ENCODE measurements at places on chromosomes 2 and 18.

DNA sequence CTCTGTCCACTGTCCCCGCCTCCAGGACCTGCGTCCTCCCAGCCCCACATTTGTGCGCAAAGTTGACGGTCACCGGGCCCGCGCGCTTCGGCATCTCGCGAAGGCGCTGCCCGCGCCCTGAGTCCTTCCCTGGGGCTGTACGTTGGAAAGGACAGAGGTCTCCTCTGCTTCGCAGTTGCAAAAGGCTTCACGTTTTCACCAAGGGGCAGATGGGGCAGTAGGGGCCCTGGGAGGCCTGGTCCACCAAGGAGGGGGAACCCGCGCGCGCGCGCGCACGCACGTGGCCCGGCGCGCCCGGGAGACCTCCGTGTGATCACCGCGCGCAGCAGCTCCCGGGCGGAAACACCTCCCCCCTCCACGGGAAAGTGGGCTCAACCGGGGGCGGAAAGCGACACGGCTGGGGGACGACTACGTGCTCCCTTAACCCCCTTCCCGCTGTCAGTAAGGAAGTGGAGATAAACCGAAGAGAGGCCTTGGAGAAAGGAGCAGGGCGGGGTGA lies 21.9 kb downstream of the TEX44 start:
- peak; percentile 81 for DNase-seq

- DNase-seq, result no peak
These were observed 20.1 kb upstream of the REEP1 start for GRCh38 chr2:86357392-86357963.

- no peak for DNase-seq
These were observed 33.6 kb downstream of the EHD3 start for GRCh38 chr2:31267437-31268120.

- DNase-seq, result no peak
These were observed 28.2 kb upstream of the MCM6 start for GRCh38 chr2:135904341-135904989.

DNA sequence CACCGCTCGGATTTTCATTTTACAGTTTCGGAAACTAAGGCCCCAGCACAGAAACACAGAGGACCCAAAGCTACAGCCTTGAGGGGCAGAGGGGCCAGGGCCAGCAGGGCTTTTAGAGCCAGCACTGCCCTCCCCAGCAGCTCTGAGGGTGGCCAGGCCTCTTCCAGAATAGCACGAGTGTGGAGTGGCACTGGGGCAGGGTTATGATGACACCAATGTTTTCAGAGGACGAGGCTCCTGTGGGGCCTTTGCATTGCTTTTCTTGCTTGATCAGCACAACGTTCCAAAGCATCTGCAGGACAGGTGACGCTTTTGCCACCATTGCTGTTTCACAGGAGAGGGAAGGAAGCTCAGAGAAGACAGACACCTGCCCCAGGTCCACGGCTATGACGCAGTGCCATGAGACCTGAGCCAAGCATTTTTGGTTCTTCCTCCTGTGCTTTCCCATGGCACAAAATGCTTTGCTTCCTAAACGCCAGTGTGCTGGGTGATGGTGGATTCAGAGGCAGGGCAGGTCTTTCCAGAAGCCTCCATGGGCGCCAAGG lies 126.9 kb downstream of the MBP start:
- no peak for DNase-seq

- DNase-seq, result no peak
These were observed 137.0 kb upstream of the NCKAP5 start for GRCh38 chr2:133705287-133705686.

DNA sequence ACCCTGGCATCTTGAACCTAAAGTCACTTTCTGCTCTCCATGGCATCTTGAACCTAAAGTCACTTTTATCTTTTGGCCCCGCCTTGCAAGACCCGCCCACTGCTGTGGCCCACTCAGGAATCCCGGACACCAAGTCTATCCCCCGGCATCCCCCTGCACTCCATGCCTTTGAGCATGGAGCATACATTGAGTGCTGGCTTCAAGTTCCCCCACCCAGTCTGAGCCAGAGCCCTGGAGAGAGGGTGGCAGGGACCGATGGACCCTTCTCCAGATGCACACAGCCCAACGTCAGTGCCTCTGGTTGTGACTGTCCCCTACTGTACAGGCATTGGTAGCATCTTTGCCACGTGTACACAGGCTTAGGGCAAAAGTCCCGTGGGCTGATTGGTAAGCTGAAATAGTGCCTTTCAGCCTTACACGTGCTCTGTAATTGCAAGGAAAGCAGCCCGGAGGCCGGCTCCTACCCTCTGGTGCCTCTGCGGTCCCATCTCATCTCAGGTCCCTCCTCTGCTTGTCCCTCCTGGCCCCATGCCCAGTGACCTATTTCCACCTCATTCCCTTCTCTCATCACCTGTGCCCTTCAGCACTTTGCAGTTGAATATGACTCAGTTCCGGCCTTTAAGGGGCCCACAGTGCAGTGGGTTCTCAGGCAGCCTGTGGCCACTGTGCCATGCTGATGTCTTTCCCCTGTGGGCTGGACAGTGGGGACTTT lies 154.0 kb downstream of the INHBB start:
- no peak for DNase-seq

GRCh38 chr2:205731583-205731981 lies 49.3 kb downstream of the NRP2 start:
- no peak for DNase-seq

- DNase-seq, result no peak
These were observed 106.4 kb downstream of the BCL2L11 start for GRCh38 chr2:111226876-111227700.

- DNase-seq, result no peak
These were observed 108.9 kb downstream of the THSD7B start for GRCh38 chr2:136874258-136874657.
